ENCODE measurements at places on chromosomes 11 and 22.

DNA sequence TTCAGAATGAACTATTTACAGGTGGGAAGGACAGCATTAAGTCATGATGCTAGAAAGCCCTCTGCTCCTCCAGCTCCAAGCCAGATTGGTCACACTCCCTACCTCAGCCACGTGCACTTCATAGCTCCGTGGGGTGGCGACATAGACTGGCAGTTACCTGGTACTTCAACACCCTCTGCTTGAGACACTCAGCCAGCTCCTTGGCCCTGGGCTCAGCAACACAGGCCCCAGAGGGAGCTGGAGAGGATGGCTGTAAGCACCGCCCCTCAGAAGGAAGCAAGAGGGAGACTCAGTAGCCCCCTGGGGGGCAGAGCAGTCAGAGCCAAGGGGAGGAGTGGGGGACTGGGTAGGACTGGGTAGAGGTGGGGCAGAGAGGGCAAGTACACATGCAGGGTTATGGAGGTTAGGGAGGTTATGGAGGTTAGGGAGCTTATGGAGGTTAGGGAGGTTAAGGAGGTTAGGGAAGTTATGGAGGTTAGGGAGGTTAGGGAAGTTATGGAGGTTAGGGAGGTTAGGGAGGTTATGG lies 102.1 kb upstream of the BID start:
- DNase-seq: no peak

DNA sequence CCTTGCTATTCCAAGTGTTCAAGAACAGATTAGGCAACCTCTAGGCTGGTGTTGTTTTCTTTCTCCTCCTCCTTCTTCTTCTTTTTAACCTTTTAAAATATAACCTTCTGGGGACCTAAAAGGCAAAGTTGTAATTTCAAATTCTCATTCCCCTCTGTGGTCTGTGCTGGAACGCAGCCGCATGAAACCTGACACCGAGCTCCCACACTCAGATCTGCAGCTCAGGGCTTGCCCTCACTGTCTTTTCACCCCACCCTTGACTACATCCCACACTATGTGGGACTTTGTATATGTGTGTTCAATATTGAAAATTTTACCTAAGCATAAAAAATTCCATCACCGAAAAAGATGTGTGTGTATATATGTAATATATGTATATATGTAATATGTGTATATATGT lies 62.0 kb upstream of the ARHGAP42 start:
- peak; percentile 75 for DNase-seq

- no peak for DNase-seq
Observed at GRCh38 chr11:65482306-65482850, 16.5 kb upstream of the MALAT1 start.

DNA sequence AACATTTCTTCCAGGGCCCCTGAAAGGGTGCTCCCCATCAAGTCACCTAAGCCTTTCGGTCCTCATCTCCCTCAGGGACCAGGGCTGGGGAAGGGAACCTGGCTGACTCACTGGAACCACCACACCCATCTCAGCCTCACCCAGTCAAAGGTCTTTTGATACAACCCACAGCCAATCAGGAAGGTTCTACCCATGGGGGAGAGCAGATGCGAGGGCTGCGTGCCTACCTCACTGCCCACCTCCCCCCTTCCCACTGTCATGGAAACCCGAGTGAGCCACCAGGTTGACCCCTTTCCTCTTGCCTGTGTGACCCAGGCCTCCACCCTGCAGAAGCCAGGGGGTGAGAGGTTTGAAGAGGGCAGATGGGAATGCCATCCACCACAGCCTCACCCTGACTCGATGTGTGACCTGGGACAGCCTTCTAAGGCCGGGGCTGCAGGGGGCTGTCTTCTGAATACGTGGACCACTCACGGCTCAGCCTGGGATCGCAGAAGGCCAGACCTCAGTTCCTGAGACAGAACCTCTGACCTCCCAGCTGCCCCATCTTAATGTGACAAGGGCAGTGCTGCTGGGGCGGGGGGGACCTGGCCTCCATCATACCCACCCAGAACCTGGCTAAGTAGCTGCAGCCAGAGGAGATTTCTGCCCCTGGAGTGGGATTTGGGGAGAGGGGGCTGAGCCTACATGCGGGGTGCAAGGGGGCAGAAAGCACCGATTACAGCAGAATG lies 2.7 kb downstream of the MDK start:
- DNase-seq: no peak

DNA sequence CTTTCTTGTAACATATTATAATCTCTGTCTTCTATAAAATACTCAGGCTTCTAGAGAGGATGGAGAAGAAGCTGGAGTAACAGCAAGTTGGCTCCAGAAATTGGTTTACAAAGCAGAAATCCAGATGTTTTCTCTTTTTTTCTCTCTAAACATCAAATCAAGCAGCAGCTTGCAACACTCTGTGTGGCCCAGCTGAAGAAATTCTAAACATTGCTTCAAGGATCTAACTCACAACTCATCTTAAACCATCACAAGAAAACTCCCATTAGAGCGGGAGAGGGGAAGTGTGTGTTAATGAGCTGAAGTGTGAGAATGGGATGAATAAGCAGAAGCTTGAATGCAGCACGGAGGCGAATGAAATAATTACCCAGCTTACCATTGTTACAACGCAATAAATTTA lies 146.5 kb downstream of the OPCML start:
- no peak for DNase-seq

- DNase-seq: no peak
Observed at GRCh38 chr11:33697997-33698396, 2.6 kb downstream of the C11orf91 start.

DNA sequence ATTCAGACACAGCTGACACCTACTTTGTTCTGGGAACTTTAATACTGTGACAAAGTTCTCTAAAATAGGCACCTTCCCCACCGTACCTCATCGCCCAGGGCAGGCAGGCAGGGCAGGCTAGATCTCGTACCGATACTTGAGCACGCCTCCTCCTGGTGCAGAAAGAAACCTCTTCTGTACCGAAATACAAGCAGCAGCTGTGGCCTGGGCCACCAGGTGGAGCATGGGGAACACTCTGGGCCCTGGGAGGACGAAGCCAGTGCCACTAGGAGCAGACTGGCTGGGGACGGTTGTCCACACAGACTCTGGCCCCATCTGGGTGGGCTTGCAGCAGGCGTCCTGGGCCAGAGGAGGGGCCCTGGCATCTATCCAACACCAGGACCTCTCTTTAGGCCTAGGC lies 12.8 kb downstream of the PMM1 start:
- DNase-seq: peak; percentile 58

DNA sequence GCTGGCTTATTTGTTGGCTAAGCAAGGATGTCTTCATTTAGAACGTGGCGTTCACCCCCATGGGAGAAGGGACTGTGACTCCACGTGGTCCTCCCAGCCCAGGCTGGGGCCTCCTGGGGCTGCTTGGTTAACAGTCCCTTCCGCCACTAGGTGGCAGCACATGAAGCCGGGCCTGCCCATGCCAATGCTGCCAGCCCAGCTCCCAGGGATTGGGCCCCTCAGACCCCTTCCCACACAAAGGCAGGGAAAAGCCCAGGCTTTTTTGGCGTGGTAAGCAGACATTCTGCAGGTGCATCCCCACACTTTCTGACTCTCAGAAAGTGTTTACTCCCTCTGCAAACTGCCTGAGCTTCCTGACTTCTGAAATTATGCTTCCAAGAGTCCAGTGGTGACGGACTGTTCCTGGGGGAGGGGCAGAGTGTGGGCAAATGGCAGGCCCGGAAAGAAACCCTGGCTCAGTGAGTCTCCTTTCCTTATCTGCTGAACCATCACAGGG lies 3.1 kb downstream of the CBX6 start:
- peak; percentile 50 for DNase-seq

GRCh38 chr11:66126808-66127555 lies 56.9 kb downstream of the PACS1 start:
- peak; percentile 86 for DNase-seq

DNA sequence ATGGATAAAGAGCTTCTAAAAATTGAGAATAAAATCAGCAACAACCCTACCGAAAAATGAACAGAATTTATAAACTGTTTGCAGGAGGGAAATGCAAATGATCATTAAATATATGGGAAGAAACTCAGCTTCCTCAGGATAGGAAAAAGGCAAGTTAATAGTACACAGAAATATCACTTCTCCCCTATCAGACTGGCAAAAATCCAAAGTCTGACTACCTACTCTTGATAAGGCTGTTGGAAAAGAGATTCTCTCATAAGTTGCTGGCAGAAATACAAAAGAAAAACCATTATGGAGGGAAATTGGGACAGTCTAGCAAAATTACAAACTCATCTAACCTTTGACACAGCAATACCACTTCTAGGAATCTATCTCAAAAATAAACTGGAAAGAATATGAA lies 100.9 kb upstream of the LDLRAD3 start:
- DNase-seq: no peak

DNA sequence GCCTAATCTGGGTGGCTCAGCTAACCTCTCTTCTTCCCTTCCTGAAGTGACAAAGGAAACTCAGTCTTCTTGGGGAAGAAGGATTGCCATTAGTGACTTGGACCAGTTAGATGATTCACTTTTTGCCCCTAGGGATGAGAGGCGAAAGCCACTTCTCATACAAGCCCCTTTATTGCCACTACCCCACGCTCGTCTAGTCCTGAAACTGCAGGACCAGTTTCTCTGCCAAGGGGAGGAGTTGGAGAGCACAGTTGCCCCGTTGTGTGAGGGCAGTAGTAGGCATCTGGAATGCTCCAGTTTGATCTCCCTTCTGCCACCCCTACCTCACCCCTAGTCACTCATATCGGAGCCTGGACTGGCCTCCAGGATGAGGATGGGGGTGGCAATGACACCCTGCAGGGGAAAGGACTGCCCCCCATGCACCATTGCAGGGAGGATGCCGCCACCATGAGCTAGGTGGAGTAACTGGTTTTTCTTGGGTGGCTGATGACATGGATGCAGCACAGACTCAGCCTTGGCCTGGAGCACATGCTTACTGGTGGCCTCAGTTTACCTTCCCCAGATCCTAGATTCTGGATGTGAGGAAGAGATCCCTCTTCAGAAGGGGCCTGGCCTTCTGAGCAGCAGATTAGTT lies 14.2 kb upstream of the UVRAG start:
- DNase-seq: no peak

DNA sequence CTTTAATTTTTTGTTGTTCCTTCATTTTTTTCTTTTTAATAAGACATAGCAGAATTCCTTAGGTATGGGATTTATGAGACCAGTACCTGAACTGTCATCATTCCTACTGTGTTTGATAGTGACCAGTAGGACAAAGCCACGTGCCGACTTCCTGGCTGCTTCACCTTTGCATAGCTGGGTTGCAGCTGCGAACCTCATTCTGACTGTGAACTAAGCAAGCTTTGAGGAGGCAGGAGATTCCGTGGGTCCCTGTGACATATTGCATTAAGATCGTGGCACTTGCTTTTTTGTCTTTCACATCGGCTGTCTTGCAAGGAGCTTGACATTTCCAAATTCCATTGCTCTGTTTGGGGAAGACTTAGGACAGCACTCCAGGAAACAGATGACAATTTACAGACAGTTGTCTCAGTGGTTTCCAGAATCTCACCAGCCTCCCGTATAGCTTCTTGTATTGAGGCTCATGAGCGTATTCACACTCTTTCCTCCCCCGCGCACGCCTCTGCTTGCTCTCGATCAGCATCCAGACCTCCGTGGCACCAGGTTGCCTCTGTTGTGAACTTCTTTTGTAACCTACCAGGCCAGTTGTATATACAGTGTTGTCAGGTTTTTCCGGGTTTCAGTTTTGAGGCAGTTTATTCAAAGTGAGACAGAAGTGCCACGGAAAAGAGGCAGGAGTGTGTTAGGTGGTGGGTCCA lies 101.7 kb downstream of the CWC15 start:
- no peak for DNase-seq

DNA sequence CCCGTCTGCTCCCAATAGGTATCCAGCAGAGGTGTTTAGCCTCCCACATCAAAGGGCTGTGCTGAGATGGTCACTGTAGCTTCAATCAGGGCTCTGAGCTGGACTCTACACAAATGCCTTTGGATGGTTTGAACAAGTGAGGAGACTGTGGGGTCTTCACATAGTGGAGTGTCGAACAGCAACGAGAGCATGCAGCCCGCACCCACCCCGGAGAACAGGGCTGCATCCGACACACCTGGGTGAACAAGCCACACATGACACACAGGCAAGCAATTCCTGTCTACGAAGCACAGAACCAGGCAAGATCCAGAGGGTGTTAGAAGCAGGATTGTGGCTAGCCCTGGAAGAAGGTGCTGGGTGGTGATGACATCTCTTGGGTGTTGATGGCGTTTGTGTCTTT lies 58.0 kb upstream of the FGF3 start:
- no peak for DNase-seq

GRCh38 chr11:125299061-125299615 lies 134.6 kb downstream of the PKNOX2 start:
- no peak for DNase-seq

DNA sequence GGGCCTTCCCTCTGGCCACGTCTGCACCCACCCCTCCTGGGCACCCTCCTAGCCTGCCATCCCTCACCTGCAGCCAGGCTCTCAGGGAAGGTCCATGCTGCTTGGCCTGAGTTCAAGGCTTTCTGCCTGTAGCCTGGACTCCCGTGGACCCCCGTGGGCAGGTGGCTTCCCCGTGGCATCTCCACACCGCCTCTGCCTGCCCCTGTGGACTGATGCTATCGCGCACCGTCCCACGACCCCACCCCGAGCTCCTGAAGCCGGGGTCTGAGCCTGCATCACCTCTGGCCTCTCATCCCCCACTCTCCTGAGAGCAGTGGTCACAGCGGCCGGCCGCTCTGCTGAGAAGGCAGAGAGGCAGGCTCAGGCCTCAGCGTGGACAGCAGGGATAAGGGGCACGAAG lies 4.5 kb downstream of the IFITM5 start:
- DNase-seq: no peak

- no peak for DNase-seq
Observed at GRCh38 chr11:75597636-75598035, 35.6 kb downstream of the SERPINH1 start.

DNA sequence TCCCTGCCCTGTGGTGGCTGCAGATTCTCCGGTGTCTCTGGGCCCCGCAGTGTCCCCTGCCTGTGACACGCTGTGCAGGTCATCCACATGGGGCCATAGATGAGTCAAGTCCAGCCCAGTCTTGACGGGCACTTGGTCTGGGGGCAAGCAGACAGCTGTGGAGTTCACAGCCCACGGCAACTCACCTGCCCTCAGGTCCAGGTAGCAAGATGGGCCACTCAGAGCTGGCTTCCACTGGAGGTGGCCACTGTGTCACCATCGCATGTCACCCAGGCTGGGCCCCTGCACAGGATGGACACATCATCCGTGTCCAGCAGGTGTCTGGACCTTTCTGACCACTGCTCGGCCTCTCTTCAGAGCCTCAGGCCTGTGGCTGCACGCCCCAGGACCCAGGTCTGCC lies 109.9 kb downstream of the CACNA1I start:
- no peak for DNase-seq

Measured in iris pigment epithelial cell (primary cell).